ENCODE measurements at places on chromosomes 12 and 14.
A peak's percentile ranks its signal among the peaks of the same experiment; 100 is the strongest.

GRCh38 chr12:89029961-89030360, 322.3 kb downstream of the DUSP6 start:
- DNase-seq = no peak

- no peak for DNase-seq
These were observed 117.2 kb downstream of the RGS6 start for GRCh38 chr14:72049462-72049861.

- no peak for DNase-seq
These were observed 3.2 kb downstream of the TMEM19 start for GRCh38 chr12:71688961-71689570.

DNA sequence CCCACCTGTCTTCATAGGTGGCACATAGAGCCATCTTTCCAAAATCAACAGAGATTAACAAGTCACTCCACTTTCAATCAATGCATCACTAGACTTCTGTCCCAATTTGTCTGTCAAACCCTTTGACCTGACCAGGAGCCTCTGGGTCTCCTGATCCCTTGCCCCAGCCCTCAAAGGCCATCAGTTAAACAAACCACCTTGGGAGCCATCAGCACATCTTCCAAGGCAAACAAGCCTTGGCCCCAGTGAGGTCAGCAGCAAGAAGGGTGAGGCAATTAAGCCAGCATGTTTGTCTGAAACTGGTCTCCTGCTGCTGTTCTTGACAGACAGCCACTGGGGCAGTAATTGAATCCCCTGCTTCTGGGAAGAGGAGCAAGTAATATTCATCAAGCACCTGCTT, 742.8 kb upstream of the TBX3 start:
- DNase-seq = no peak

DNA sequence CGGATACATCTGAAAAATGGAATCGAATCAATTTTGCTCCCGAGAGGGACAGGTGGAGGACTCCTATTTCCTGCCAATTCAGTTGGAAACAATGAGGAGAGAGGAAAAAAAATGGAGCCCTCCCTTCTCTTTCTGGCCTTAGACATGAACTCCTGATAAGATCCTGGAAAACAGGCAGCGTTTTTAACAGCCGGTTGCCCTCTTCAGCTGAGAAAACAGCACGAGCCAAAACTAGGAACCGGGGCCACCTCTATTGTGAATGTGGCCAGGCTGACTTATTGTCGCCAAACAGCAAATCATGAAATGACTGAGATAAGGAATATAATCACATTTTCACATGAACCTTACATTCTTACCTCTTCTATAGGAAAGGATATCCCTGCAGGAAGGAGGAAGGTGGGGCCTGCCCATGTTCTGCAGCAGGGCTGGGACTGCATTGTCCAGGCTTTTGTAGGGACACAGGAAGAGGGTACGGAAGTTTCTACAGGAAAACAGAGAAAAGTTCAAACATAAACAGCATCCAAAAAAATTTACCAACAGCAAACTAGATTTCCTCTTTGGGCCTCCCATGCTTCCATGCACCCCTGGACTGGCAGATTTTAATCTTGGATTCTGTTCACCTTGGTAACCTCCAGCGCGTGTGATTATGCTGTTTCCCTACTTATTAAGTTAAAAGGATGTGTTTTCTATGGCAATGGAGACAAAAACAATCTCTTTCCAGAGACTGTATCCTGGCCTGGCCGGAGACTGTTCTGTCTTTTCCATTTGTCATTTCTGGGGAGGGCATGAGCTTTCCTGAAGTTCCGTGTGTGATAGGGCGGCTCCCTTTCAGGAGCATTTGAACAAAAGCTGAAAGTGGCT, 29.0 kb upstream of the ELK3 start:
- DNase-seq = no peak

DNA sequence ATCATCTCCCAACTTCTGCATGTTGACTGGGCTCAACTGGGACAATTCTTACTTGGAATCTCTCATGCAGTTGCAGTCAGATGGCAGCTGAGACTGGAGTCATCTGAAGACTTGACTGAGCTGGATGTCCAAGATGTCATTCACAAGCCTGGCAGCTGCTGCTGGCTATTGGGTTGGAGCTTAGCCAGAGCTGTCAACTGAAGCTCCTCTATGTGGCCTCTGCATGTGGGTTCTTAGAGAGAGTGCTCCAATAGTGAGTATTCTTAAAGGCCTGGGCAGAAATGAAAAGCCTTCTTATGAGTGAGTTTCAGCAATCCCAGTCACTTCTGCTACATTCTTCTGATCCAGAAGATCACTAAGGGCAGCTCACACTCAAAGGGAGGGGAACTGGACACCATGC, 440.9 kb downstream of the LRIG3 start:
- no peak for DNase-seq

DNA sequence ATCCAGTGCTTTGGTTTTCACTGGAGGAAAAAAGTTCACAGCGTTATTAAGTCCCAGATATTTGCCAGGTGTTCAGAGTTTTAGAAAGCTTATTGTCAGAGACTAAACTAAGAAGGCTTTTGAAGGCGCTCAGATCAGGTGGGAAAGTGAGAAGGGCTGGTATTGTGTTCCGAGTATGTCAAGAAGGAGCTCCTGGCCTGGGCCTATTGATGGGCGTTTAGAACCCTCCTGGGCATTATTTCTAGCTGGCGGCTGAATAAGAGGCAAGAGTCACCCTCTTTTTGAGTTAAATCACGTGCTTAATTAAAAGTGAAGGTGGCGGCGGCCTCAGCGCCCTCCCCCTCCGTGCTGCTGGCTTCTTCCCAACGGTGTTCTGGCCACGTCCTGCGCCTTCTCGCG, 20.9 kb upstream of the GNS start:
- DNase-seq = no peak

GRCh38 chr12:21169878-21170472, 39.0 kb downstream of the SLCO1B1 start:
- no peak for DNase-seq

DNA sequence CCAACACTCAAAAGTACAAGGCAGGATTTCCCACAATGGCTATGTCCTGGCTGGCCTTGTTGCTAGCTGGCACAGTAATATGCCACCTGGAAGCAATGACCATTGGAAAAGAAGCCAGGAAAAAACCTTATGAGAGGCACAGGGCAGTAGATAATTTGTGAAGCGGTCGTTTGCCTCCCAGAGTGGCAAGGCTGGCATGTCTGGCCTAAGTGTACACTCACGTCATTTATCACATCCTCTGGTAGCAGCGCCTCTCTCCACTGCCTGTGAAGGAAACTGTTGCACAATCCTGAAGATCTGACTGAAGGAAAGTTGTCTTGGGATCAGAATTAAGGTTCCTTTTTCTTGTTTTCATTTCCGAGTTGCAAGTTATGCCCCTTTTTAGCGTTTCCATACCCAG, 408.5 kb downstream of the ZFP36L1 start:
- DNase-seq = no peak

DNA sequence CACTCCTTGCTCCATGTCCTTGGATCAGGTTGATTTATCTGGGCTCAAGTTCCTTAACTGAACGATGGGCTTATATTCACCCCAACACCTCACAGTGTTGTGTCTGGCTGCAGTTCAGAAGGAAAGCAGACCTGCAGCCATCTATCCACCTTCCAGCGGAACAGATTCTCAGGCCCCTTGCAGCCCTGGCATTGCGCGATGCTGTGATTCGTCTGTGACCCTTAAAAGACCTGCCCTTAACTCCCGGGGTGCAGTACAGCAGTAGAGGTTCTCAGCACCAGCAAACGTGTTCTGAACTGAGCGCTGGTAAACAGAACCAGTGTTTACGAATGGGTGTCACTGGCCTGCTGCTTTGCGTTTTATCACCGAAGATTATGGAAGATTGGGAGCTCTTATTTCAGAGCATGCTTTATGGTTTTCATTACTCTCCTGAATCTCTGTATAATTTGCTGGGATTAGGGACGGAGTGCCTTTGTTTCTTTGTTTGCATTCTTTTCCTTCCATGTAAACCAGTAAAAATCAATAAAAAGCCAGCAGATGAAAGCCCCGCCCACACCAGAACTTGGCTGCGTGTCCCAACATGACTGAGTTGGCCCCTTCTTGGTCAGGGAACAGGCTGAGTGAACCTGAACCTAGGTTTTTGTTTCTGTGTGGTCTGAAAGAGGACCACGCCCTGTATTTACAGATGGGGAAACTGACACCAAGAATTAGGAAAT, 286.7 kb upstream of the CRY1 start:
- no peak for DNase-seq

GRCh38 chr12:24977060-24977459, 28.2 kb upstream of the BCAT1 start:
- DNase-seq = no peak

DNA sequence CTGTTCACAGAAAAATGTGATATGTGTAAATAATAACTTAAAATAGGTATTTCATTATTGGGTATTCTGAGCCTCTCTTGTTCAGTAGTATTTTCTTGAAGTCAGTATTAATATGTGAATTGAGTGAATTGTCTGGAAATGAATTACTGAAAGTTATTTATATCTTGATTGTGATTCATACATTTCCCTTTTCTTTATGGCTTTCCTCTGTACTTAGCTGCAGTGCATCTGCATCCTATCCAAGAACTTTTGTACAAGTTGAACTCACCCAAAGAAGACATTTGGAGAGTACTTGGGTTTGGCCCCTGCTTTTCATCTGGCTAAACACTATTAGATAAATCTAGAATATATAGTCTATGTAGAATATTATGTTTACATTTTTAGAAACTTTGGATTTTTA, 326.0 kb downstream of the RAD51B start:
- DNase-seq = no peak

DNA sequence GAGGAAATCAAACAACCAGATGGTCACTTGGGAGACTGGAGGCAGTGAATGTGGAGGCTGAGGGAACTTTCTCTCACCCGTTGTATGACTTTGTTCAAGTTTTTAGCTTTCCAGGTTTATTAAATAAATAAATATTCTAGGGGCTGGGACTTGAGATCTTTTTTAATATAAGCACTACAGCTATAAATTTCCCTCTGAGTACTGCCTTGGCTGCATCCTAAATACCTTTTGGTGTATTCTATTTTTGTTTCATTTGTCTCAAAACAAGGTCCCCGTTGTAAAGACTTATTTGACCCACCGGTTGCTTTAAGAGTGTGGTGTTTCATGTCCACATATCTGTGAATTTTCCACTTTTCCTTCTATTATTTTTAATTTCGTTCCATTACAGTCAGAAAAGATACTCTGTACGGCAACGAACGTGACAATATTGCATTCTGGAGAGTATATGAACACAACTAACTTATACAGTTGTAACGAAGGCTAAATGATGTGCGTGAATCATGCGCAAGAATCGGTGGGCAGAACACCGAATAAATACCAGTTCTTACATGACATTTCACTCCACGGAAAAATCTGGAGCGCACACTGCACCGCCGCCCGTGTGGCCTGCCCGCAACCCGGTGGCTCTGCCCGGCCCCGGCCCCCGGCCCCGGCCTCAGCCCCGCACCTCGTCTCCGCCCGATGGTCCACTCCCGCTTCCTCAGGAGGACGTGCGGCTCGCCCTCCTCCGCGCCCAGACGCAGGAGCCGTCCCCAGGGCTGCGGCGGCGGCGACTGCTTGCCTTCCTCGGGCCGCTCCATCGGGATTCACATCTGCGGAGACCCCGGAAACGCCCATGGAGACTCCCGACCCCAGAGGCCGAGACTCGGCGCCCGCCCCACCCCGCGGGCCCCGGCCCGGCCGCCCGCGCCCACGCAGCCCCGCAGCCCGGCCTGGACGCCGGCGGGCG, 602 bp downstream of the CHFR start:
- peak; percentile 12 for DNase-seq

Measured in activated T-helper 1 cell treated with anti-CD3 and anti-CD28 coated beads, Interleukin-2, amount 50 U/mL, for 16 hours (primary cell).